ENCODE measurements at places on chromosomes 11 and 22.

- DNase-seq: no peak
Observed at GRCh38 chr11:124551189-124551588, 7.7 kb upstream of the OR8B12 start.

- peak; percentile 66 for DNase-seq
Observed at GRCh38 chr22:49238181-49239141, 589.2 kb downstream of the BRD1 start.

DNA sequence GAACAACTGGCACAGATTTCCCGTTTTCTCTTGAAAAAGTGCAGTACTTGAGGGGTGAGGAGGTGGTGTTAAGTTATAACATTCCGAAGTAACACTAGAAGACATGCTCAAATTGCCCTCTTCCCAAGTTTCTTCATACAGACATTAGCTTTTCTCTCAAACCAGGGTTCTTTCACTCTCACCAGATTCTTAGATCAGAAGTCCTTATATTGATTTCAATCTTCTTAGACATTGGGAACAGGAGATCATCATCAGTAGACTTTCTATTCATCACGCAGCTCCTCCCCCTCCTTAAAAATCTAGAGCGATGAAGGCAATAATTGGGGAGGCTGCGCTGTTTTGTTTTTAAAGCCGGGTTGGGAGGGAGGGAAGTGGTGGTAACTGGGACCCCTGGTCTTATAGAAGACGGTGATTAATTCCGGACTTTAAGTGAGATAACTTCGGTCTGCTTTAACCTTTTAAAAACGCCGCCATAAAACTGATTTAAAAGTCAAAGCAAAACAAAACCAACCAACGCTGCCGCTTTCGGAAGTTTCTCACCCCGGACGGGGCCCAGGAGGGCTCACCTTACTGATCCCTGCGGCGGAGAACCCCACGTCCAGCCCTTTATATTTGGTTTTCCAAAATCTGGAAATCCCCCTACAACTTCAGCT, 665 bp downstream of the USP28 start:
- no peak for DNase-seq

GRCh38 chr11:1200611-1201191, 22.2 kb upstream of the MUC5B start:
- DNase-seq: peak; percentile 66

GRCh38 chr11:61828379-61828628, 204 bp downstream of the FADS2 start:
- DNase-seq: no peak

GRCh38 chr22:36612458-36612857, 83.5 kb upstream of the EIF3D start:
- no peak for DNase-seq

GRCh38 chr11:1138097-1138496, 19.7 kb upstream of the MUC5AC start:
- DNase-seq: no peak

- DNase-seq: peak; percentile 27
Observed at GRCh38 chr11:124892750-124893454, 4.8 kb downstream of the ROBO4 start.

- DNase-seq: no peak
Observed at GRCh38 chr11:133618544-133618943, 86.2 kb upstream of the OPCML start.

DNA sequence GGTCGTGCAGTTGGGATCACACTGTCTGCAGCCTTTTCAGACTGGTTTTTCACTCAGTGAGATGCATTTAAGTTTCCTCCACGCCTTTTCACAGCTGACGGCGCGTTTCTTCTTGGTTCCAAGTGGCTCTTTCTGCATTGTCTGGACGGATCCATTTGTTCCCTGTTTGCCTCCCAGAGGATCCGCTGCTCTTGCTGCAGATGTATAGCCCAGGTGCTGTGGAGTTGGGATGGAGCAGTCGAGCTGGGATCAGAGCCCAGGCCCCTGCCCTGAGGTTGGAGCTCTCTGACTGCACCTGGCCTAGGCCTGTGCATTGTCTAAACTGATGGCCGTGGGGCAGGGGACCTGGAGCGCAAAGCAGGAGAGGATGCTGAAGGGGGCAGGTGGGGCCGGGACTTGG, 51.6 kb downstream of the PARVB start:
- no peak for DNase-seq

DNA sequence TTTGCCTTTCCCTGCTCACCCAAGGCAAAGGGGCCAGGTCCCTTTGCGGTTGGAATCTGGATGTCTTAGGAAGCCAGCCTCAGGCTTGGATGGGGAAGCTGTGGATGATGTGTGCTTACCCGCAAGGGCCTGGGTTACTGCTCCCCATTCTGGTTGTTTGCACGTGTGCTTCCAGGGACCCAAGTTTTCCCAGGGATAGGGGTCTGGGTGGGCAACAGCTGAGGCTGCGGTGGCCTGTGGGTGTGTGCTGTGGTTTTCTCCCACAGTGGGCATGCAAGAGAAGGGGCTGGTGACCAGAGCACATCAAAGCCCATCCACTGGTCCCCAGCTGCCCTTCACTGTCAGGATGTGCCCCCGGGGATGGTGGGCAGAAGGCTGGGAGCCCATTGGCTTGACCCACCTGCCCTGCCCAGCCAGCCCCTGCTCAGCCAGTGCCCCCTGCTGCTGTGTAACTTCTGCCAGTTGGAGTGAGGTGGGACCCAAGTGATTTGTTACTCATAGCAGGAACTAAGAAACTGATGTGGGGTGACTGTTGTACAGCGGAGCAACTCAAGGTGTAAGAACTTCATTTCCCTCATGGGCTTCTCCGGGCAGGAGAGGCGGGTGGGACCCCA, 3.3 kb downstream of the CAPN5 start:
- DNase-seq: no peak

DNA sequence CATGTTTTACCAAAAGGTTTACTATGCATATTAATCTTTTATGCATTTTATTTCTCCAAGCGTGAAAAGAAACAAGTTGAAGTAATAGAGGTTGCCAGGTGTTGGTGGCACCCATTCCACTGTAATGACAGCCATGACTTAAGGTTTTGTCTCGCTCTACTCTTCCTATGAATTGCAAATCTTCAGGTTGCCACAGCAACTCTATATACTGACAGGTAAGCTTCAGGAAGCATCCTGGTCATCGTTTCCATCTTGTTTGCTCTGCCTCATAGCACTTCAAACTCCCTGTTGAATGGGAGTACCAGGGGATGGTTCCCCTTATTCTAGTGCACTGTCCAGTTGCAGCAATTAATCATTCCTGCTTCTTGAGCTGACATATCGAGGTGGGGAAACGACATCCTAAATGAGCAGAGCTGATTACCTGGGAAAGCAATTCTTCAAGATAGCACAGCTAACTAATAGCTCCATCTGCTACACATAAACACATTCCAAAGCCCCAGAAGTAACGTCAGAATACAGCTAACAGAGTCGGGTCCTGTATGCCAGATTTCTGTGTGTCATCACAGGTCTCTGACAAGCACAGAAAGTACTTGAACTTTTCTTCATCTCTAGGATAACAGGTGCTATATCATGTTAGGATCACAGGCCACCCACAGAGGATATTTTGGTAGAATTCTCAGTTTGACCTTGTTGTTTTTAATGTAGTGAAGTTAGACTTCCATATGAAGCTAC, 80.3 kb downstream of the CADM1 start:
- DNase-seq: no peak

DNA sequence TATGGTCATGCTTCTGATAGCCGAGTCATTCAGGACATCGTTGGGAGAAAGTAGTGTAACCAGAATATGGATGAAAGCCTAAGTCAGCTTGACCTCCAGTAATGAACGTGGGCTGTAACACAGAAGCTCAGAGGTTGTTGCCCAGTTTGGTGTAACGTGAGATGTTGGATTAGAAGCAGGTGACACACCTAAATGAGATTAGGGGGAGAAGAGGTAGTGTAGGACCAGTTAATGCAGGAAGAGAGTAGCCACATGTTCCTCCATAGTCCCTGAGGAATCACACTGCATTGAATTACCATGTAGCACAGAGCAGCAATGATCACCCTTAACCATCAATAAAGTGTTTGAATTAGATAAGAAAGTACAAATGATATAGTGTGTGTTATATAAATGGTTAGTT, 20.4 kb downstream of the FBXO7 start:
- DNase-seq: no peak

DNA sequence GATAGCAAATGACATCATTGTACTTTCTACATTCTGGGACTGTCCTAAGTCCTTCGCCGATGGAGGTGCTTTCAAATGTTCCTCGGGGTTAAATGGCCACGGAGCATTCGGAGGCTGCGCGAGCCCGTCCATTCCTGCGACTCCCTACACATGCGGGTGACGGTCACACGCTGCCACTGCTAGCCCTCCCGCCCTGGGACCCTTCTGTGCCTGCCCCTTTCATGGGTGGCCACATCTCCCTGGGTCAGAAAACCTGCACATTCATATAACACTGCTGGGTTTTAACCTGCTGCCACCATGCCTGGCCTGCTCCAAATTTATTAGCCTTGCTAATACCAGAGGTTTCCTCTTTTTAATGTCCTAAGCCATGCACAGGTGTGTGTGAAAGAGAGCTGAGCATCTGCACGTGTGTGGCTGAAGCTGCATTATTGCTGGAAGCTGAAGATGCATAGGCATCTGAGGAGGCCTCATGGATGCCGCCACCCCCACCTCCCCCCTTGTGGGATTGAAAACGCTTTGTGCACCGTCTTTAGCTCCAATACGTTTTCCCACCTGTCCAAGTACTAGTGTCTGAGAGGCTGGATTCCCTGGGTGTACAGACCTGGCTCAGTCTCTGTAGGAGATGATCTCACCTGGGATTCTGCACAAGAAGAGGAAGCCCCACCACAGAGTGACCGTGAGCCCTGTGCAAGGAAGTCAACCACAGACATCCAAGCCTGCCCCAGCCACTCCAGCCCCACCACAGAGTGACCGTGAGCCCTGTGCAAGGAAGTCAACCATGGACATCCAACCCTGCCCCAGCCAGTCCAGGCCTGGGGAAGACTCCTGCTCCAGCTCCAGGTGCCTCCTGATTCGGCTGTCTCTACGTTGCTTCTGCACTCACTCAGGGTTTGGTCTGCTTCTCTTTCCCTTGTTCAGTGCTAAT, 626.4 kb downstream of the BRD1 start:
- DNase-seq: peak; percentile 31

DNA sequence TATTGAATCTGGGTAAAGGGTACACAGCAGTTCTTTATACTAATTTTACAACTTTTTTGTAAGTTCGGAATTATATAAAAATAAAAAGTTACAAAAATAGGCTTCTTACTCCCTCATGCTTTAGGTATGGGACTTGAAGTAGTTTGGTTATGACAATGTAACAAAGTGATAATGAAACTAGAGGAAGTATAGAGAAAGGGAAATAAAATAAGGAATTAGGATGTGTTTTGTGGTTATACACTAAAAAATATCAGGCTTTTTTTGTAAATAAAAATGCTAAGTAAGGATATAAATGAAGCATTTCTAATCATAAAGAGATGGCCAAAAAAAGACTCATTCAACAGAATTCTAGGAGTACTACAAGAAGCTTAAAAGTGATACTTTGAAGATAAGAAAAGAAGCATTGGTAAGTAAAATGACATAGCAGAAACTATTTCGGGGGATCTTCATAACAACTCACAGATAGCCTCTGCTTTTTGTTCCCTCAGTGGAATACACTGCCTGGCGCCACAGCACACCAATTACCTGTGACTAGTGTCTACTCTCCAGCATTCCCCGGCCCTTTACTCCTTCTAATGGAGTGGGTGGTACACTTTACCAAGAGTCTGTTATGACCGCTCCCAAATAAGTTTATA, 322.7 kb upstream of the PITPNB start:
- no peak for DNase-seq

DNA sequence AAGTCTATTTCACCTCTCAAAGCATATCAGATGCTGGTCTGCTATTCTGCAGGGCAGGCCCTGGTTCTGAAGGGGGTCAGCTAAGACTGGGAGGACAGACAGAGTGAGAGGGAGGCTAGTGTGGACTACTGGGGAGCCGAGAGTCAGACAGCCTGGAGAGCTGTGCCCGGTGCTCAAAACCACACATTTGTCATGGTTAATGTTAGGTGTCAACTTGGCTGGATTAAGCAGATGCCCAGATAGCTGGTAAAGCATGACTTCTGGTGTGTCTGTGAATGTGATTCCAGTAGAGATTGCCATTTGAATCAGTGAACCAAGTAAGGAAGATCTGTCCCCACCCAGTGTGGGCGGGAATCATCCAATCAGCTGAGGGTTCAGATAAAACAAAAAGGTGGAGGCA, 102.6 kb downstream of the SNX19 start:
- no peak for DNase-seq

- DNase-seq: no peak
Observed at GRCh38 chr11:79062814-79063762, 377.7 kb downstream of the TENM4 start.

GRCh38 chr11:416757-417621, 2.2 kb upstream of the SIGIRR start:
- no peak for DNase-seq

- DNase-seq: no peak
Observed at GRCh38 chr11:108804511-108804910, 139.6 kb downstream of the DDX10 start.

DNA sequence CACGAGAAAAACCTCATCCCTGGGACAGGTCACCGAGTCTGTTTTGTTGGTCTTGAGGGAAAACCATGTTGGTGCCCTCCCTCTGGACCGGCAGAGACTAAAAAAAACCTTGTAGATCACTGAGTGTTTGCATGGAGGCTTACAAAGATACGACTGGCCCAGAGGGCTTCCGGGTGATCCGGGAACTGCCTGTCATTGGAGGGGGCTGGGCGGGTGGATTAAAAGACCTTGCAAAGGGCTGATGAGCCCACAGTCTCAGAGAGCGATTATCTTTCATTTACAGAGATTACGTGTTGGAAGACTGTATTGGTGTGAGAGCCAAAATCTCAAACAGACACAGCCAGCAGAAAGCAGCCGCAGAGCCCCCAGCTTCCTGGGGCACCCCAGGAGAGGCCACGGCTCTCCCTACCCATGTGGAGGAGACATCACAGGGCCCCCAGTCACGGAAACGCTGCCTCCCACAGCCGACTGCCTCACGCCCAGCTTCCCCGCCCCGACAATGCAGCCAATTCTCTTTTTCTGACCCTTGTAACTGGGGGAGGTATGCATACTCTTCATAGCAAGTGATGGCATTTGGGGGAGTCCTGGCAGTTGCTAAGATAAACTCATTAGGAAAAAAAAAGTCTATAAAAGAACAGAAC, 426.4 kb downstream of the CTTN start:
- DNase-seq: no peak

- peak; percentile 60 for DNase-seq
Observed at GRCh38 chr22:47290706-47291430, 528.4 kb downstream of the TBC1D22A start.

- DNase-seq: no peak
Observed at GRCh38 chr11:73292525-73292894, 15.6 kb upstream of the ARHGEF17 start.

DNA sequence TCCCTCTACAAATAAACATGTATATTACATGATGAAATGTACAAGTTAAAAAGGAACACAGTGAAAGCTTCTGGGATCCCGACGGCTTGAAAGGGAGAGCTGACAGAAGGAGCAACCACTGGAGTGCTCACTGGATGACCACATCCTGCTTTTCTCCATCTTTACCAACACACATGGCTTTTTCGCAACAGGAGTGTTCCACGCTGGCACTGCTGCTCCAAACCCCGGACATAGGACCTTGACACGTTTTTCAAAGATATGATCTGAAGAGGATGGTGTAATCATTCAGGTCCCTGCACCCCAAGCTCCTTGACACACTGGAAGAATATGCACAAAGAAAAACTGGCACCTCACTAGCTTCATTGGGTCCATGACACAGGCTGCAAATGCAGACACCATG, 121.9 kb downstream of the LARGE1 start:
- DNase-seq: no peak
